ENCODE measurements at places on chromosomes 13 and 19.

GRCh38 chr13:112696001-112696868 is 6.4 kb downstream of the ATP11A start:
- no peak for DNase-seq

DNA sequence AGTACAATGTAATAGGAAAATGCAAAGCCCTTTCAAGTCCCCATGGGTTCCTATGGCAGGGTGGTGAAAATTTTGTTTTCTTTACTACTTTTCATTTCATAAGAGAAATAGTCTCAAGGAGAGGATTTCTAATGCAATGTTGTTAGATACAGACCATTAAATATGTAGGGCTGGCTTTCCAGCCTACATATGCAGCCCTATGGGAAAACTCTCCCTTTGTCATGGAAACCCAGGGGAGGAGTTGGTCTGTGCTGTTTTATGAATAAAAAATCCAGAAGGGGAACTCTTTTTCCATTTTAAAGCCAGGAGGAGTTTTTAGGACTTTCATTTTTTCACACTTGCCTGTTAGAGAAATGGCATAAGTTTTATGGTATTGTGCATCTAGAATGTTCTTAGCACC is 119.6 kb downstream of the DCT start:
- DNase-seq = no peak

GRCh38 chr13:31431722-31432137 is 232.0 kb downstream of the B3GLCT start:
- peak; percentile 59 for DNase-seq

GRCh38 chr19:5824751-5825150 is 14.8 kb downstream of the FUT6 start:
- DNase-seq = no peak

DNA sequence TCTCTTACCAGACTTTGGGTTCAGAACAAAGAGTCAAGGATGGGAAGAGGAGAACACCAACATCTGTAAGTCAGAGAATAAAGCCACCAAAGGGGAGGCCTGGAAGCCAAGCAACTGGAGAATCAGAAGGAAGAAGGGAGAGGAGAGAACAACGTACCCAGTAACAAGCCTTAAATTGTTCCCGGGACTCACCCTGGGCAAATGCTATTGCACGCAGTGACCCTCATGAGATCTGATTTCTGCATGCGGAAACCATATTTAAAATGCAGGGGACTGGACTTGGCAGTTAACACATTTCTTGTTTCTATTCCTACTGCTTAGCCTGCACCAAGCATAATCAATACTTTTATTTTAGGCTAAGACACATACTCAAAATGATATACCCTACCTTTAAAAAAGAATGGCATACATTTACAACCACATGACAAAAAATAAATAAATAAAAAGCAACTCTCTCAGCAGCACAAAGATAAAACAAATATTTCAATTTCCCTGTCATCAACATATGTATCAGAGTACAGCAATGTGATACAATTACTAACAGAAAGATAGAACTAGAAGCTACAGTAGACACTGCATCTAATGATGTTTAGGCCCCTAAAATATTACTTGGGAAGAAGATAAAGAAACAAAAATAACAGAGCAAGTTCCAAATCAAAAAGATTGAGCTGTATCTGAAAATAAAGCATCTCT is 414.6 kb downstream of the ITGBL1 start:
- DNase-seq = no peak

DNA sequence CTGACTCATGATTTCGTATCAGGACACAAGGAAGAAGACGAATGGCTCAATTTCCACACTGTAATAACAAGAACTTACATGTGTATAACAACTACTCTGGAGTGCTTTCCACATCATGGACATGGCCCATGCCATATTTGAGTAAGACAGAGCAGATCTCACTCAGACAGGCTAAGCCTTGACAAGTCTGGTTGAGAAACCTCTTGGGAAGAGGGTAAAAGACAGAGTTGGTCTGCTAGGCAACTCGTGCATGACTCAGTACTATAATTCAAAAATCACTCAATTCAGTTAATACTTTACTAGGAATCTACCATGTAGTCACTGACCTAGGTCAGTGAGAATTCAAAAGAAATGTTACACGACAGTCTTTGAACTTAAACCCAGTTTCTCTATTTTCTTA is 5.7 kb upstream of the THSD1 start:
- peak; percentile 65 for DNase-seq

DNA sequence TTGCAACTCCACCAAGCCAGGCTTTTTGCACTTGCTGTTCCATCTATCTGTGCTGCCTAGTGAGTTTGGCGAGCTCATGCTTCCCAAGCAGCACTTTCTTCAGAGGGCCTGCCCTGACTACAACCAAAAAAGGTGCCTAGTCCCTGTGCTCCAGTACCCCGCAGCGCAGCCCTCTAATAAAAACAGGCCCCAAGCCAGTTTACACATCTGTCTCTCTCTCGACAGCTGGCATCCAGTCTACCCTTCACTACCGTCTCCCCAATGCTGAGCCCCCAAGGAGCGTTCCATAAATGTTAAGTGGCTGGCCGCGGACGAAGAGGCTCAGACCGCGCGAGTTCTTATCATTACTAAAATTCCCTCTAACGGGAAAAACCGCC is 512 bp downstream of the MED4 start:
- peak; percentile 23 for DNase-seq

GRCh38 chr13:61253105-61253877 is 162.4 kb downstream of the PCDH20 start:
- DNase-seq = no peak

DNA sequence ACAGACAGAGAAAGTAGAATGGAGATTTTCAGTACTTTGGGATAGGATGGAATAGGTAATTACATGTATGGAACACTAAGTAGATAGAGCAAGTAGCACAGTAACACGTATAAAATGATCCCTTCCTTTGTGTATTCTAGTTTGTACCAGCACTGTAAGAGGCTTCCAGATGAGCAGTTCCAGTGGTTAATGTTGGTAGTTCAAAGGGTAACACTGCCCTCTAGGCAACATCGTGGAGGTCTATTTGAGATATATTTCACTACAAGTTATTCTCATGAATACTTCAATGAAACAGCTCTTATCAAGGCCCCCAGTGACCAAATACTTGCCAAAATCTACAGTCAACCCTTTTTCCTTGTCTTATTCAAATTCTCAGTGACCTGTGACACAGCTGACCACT is 13.5 kb upstream of the ZNF563 start:
- DNase-seq = no peak

DNA sequence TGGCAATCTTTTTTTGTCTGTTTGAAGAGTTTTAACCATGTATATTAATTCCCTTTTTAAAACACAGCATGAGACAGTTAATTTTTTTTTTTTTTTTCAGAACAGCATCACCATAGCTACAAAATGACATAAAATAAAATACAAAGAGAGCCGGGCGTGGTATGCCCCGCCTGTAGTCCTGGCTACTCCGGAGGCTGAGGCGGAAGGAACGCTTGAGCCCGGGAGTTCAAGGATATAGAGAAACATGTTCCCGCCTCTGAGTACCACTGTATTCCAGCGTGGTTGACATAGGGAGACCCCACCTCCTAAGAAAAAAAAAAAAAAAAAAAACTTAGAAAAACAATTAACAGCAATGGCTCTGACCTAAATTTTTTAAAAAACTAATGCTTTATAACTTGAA is 10.0 kb upstream of the INSR start:
- DNase-seq = no peak

DNA sequence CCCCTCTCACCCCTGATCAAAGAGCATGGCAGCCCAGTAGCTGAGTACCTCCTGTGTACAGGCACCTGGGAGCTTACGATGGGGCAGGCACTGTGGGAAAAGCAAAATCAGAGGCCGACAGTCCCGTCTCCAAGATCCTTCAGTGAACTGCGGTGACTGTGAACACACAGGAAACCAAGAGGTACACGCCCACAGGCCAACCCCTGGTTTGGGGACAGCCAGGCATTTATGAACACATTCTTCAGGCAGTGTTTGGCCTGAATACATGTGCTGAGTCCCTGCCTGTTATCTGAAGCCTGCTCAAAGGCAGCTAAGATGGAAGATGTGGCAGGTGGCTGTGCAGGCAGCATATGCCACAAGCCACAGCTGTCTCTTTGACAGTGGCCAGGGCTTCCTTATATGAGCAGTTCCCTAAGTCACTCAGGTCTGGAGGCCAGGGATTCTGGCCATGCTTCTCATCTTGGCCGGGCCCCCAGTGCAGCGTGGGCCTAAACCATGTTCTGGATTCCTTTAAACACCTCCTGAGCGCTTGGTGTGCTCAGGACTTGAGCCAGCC is 123.6 kb downstream of the UQCRFS1 start:
- no peak for DNase-seq

DNA sequence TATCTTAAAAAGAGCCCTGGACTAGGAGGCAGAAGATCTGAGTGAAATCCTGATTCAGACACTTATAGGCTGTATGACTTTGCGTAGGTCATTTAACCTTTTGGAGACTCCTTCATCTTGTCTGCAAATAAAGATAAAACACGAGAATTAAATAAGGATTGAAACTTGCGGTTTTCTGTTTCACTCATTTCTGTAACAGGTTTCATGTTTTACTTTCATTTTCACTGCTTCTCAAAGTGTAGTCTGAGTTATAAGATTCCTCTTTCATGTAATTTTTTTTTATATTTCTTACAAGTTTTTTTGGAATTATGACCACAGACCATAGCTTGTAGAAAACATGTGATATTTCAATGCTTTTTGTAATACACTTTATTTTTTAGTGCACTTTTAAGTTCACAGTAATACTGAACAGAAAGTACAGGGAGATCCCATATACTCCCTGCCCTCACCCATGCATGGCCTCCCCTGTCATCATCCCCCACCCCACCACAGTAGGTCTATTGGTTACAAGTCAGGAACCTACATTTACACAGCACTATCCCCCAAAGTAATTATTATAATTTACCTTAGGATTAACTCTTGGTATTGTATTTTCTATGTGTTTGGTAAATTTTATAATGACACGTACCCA is 174.6 kb downstream of the ITGBL1 start:
- no peak for DNase-seq

- DNase-seq = no peak
Observed at GRCh38 chr19:55578761-55579747, 1.6 kb downstream of the ZNF579 start.

- no peak for DNase-seq
Observed at GRCh38 chr13:96646515-96647211, 347.6 kb downstream of the OXGR1 start.

GRCh38 chr13:95117092-95117491 is 184.2 kb downstream of the ABCC4 start:
- DNase-seq = no peak

- DNase-seq = peak; percentile 0
Observed at GRCh38 chr13:81929988-81930387, 1589.1 kb upstream of the SPRY2 start.

DNA sequence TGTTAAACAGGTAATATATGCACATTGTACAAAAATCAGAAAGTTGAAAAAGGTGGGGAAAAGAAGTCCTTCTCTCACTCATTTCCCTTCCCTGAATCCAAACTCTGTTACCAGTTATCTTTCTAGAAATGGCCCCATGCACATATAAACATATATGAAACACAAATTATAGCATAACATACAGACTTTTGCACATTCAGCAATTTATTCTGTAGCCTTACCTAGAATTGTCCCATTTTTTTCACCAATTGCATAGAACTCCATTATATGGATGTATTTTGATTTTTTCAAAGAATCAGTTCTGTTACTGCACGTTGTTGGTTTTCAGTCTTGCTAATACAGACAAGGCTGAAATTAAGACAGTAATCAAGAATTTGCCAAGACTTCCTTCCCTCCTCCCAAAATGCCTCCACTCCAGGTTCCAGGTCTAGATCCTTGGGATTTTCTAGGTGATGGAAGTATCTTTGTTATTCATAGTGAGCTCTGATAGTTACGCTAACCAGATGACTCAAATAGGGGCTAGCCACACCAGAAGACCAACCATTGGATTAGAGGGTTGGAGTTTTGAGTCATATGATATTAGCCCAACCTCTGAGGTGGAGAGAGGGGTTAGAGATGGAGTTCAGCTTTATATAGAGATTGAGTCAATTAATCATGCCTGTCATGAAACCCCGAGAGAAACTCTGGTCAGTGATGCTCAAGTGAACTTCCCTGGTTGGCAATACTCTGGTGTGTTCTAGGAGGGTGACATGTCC is 30.7 kb downstream of the GPR180 start:
- DNase-seq = no peak

DNA sequence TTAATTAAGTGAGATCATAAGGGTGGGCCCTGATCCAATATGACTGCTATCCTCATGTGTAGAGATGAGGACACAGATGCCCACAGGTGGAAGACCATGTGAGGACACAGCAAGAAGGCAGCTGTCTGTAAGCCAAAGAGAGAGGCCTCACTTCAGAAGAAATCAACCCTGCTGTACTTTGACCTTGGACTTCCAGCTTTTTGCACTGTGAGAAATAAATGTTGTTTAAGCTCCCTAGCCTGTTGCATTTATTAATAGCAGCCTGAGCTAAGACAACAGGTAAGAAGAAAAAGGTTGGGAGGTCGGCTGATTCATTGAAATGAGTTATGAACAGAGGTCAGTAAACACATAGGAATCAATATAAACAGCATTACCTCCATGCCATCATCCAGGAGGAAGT is 14.8 kb downstream of the PARP4 start:
- no peak for DNase-seq

Data from RWPE1 (cell line).